ENCODE measurements at places on chromosomes 6 and 20.

GRCh38 chr20:35617397-35618262 lies 2.0 kb downstream of the SPAG4 start:
- peak; percentile 48 for DNase-seq

DNA sequence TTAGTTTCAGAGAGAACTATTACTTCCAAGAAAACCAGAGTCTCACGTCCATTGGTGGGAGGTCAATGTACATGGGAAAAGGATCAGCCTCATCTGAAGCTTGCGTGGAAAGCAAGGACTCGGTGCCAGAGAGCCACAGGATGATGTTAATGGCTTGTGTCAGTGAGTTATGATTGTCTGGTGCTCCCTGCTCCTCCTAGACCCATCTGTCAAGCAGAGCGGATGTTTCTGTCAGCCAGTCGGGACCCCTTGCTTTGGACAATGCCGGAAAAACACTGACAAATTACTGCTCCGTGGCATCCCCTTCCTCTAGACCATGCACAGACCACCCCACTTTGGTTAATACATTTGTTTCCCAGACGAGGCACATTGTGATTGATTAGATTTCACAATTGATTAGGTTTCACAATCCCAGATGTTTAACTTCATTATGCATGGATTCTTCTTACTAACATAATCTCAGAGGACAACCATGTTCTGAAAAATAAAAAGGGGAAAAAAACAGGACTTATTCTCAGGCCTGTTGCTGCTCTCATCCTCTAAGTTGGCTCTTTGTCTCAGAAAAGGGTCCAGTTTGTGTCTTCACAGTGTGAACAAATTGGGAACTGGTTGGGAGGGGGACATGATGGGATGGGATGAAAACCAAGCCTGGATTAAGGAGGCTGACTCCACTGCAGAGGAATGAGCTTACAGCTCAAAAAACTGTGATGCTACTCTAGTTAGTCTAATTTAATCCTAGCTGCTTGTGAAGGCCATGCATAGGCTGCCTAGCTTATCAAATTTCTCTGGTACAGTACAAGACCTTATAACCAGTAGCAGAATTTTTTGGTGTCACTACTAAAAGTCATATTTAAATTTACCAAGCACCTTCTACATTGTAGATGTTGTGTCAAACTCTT lies 51.9 kb downstream of the UNC5CL start:
- no peak for DNase-seq

DNA sequence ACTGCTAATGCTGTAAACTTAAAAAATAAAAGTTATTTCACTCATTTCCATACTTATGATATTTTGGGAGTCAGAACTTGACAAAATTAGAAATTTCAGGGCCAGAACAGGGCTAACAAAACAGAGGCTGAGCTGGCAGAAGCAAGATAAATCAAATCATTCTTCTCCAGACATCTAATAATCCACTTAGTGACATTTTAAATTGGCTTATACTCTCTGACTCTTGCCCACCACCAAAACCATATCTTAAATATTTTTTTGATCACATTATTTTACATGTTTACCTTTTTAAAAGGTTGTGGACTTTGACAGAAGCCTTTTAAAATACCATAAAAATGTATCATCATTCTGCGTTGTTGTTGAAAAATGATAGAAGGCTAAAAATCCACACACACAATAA lies 116.5 kb downstream of the LMBRD1 start:
- DNase-seq: no peak

GRCh38 chr20:40249805-40250204 lies 439.2 kb downstream of the MAFB start:
- no peak for DNase-seq

GRCh38 chr6:145783796-145784195 lies 30.8 kb downstream of the FBXO30 start:
- no peak for DNase-seq

DNA sequence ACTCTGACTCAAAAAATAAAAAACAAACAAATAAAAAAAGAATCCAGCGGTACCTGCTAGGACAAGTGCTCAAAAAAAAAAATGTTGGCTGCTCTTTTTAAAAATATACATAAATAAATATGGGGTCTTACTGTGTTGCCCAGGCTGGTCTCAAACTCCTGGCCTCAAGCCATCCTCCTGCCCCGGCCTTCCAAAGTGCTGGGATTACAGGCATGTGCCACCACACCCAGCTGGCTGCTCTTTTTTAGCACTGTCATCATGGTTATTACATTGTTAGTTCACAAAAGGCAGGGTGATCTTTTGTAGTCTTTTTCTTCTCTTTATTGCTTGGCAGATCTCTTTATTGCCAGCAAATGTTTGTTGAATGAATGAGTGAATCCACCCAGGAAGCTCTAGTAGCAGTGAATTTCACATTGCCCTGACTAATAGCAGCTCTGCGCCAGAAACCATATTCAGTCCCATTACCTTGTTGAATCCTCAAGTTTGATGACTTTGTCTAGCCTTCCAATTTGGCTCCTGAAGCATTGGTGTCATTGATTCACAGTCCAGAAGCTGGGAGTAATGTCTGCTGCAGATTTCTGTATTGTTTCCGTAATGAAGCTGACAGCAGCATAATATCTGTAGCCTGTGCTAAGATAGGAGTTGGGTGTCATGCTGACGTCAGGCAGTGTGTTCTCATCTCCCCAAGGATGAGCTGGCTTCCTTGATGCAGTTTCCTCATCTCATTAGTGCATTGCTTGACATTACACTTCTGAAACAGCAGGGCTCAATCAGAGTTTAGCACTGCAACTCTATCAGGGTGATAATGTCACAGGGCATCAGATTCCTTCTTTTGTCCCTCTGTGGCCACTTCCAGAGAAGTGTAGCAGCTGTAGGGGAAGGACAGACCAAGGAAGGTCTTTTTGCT lies 84.9 kb upstream of the TGM3 start:
- DNase-seq: no peak

DNA sequence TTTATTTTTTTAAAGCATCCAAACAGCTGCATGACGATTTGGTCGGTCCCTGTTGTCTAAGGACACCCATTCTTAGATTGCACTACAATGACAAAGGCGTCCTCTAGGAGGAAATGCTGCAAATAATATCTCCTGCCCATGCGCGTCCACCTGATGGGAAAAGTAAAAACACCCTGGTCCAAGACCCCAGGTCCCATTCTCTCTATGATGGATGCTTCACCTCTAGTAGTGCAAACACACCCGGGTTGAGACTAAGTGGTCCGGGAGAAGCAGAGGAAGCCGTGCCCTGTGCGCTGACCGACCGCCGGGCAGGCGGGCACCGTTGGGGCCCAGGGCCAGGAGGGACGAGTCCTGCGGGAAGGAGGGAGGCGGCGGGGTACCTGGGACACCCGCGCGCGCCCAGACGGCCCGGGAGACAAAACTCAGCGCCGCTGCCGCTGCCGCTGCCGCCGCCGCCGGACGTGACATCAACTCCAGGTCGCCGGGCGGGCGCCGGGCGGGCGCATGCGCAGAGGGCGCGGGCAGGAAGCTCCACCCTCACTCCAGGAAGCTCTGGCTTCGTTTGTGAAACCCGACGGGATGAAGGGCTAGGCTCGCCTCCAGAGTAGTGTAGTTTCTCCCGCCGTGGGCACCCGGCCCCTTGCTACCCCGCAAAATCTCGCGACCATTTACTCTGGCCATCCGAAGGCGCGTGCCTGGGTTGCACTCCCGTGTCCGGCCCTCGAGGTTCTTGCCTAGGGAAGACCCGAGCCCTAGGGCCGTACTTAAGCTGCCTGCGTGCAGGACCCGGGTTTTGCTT lies at the start of gene TBC1D7:
Gene TBC1D7, minus strand, starts transcription at position 462 of the 799 bp plus-strand sequence. CDS start 1,639 bp downstream, outside the sequence.
- peak; percentile 94 for DNase-seq

GRCh38 chr20:64044484-64045247 lies 4.8 kb downstream of the SOX18 start:
- DNase-seq: no peak
